ENCODE measurements at places on chromosomes 6 and 20.
A peak's percentile ranks its signal among the peaks of the same experiment; 100 is the strongest.

DNA sequence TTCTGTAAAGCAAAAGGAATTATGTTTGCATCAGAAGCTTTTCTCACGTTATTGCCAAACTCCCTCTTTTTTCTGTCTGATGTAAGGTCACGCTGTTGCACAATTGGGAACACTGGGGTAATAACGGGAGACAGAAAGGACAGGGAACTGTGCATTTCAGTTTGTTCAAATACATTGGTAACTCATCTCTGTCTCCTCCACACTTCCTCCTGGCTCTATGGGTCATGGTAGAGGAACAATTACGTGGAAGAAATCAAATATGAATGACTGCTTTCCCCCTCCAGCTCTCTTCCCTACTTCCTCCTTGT lies 132.2 kb upstream of the TNFAIP3 start:
- DNase-seq: no peak

DNA sequence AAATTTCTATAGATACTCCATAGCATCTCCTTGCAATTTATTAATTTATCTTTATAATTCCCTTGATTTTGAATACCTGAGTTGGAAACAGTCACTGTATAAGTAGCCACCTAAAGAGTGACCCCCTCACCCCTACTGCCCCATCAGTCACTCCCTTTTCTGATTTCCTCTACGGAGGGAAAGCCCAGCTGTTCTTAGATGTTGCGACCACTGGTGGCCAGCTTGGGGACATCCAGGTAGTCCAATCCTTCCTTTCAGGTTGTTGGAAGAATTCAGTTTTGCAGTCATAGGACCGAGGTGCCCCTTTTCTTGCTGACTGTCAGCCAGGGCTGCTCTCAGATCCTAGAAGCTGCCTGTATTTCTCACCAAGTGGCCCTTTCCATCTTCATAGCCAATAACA lies 87.8 kb downstream of the BMP6 start:
- peak; percentile 58 for DNase-seq

DNA sequence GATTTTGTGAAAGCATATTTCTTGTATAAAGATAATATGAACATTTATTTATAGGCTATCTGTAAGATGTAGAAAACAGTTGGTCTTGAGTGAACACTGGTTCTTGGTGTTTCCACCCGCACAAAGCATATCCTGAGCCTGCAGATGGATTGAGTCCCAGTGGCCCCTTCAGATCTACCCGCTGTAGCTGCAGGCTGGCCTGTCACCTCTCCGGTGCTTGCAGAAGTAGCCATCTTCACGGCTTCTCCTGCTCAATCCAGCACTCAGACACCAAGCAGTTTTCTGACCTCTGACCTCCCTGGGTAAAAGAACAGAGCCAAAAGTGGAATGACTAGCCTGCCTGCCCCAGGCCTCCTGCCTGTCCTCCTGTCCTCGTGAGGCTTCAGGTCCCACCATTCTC lies 22.7 kb downstream of the LYRM2 start:
- DNase-seq: no peak

GRCh38 chr6:138671351-138671750 lies 102.2 kb upstream of the CCDC28A start:
- DNase-seq: no peak

- no peak for DNase-seq
These were observed 49.3 kb upstream of the MYL9 start for GRCh38 chr20:36491901-36492617.

GRCh38 chr20:23749746-23750145 lies 989 bp downstream of the CST1 start:
- no peak for DNase-seq

- DNase-seq: no peak
These were observed 14.8 kb upstream of the FKBP5 start for GRCh38 chr6:35703554-35703953.

Measured in H9 (cell line).